ENCODE measurements at places on chromosomes 1 and 21.

DNA sequence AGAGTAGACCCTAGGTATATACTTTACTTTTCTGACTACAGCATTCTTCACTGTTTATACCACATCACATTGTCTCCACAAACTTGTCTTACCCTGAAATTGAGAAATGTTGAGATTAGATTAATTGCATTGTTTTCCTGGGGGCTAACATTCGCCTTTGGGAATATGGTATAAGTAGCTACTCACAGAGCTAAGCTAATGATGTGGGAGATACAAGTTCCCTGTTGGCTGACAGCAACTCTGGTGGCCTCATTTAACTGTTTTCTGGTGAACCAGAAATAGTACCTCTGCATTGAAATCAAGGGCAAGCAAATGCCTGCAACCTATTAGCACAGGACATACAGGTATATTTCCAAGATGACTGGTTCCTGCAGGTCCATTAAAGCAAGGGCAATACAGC is 13.2 kb upstream of the VCAM1 start:
- DNase-seq, result no peak

GRCh38 chr1:8966606-8967005 is 20.9 kb downstream of the CA6 start:
- no peak for DNase-seq

DNA sequence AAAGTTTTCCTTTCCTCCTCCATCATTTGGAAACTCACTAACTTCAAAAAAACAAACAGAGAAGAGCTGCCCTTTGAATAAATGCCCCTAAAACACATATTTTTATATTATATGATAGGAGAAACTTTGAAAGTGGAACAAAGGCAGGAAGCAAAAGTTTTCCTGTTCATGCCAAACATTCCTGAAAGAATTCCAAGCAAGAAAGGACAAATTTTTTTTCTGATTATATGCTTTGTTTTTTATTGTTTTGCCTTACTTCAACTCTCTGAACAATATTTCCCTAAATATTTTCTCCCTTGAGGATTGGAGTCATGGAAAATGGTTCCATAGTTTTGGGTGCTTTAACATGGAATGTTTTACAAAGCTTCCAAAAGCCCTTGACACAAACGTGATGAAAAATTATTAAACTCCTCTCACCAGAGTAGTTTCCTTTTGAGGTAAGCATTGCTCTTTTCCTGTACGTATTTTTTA is 638.5 kb upstream of the CAMK1G start:
- peak; percentile 60 for DNase-seq

DNA sequence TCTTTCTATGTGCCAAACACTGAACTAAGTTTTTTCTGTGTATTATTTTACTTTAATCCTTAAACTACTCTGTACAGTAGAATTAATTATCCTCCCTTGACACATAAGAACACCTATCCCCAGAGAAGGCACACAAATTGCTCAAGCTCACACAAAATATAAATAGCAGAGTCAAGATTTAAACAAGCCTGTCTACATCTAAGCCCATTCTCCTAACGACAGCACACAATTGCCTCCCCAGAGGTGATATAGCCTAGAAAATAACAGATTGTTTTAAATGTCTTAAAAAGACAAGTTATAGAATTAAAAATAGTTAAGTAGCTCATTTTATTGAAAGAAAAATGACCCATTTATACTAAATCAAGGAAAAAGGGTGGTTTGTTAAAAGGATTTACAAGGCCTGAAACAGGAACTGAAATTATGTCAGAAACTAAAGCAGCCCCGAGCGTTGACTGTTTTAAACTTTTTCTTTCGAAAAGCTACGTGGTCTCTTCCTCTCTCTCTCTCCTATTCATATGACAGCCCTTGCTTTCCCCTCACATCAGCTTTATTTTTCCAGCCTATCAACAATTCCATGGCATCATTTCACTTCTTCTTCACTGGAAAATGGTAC is 30.5 kb downstream of the TNFSF18 start:
- DNase-seq, result no peak

DNA sequence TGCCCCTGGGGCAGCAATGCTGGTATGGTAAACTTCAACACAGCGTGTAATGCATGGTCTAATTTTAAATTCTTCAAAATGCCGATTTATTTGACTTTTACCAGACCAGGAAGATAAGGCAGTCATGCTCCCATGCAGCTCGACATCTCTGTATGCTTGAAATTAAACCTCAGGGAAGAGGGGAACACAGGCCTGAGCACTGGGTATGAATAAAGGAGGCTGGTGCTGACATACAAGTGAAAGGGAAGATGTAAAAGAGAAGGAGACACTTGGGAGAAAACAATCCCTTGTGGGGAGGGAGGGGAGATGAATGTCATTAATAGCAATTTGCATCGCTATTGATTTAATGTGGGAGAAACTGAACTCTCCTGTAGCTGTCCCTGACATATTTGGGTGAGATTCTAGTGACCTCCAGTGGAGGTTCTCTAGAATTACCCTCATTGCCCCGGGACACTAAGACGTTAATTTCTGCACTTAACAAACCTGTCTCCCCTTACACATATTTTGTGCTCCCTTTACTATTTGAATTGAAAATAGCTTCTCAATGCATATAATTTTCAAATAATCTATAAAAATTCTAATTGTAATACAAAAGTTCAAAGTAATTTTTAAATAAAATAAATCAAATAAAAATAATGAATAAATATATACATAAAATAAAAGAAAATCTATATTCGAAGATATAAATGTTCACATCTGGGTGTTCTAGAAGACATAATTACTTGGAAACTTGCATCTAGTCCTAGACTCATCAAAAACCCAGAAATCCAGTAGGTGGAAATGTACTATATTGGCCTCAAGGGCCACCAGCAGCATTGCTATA is 283.1 kb downstream of the LMX1A start:
- DNase-seq, result peak; percentile 42

DNA sequence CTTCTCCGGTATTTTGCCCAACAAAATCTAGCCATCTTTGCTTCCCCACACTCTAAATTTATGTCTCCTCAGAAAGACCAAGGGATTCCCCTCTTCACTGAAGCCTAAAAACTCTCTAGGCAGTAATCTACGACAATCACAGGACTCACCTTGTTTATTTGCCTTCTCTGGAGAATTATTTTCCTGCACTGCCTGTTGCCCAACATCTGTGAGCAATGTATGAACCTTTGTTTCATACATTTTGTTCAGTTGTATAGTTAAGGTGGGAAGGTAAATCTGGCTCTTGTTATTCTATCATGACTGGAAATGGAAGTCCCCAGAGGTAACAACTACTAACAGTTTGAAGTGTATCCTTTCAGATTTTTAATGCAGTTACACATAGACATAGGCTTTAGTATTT is 2.2 kb downstream of the COPA start:
- DNase-seq, result no peak

DNA sequence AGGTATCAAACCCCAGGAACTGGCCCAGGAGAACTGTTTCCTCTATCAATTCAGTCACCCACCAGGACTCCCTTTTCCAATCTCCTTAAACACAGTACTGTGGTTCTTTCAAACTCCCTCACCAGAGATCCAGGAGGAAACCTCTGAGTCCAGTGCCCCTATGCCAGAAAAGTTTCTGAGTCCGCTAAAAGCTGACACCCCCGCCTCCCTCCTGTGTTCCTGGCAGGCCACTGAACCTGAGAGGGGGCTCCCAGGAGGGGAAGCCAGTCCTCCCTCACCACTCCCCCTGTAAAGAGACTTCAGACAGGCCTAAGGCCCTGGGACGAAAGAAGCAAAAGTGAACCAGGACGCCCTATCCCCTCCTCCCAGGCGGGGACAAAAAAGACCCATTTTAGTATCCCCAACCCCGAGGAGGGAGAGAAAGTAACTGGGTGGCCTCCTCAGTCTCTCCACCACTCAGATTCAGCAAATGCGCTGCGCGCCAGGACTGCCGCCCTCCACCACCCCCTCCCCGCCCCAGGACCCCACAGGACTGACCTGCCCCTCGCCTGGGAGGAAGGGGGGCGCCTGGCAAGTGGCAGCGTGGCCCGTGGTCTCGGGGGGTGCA is 624 bp downstream of the SLC41A1 start:
- no peak for DNase-seq

- DNase-seq, result no peak
Measured at GRCh38 chr1:84736944-84737343, 46.7 kb upstream of the SSX2IP start.

GRCh38 chr1:43879414-43879813 is 54.2 kb upstream of the ARTN start:
- no peak for DNase-seq

DNA sequence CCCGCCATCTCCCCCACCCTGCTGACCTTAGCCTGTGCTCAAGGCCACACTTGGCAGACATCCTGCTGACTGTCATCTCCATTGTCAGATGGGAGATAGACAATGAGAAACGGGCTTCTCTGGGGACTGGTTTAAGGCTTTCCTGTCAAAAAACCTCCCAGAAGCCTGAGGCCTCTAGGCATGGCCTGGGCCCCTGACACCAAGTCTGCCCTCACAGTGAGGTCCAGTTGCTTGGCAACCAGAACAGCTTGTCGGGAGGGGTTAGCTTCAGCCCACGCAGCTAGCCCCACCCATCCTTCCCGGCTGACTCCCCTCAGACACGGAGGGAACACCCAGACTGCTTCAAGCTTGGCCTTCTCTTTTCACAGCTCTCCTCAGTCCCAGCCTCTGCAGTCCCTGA is 11.0 kb downstream of the PLEKHA6 start:
- no peak for DNase-seq

- DNase-seq, result no peak
Measured at GRCh38 chr1:235887676-235888075, 21.0 kb upstream of the LYST start.

GRCh38 chr1:116997636-116998035 is 3.9 kb upstream of the CD101 start:
- no peak for DNase-seq

DNA sequence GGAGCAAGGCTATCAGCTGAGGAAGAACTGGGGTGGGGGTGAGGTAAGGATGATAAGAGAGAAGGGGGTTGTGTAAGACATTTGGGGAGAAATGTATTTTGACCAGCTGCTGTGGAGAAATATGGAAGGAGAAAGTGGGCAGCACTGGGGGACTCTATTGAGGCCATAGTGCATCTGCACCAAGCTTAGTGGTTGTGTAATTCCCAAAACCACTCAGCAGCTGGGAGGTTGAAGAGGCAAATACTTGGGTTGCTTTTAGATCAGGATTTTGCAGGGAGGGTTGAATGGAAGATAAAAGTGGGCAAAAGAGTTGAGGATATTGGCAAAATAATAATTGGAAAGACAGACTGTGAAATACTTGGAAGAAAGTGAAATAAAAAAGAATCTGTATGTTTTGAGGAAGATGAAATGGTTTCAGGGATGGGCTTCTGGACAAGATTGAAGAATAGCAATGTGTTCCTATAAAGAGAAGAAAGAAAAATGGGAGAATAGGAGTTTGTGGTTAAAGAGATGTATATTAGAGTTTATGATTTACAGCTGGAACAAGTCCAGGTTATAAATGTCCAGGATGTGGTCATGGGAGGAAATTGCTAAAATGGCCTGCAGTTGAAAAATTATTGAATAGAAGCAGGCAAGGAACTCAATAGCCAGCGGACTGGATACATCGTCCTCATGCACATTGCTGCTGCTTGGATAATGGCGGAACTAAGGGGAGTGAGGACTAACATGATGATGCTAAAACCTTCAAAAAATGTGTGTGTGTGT is 162.7 kb downstream of the DNM3 start:
- DNase-seq, result no peak

DNA sequence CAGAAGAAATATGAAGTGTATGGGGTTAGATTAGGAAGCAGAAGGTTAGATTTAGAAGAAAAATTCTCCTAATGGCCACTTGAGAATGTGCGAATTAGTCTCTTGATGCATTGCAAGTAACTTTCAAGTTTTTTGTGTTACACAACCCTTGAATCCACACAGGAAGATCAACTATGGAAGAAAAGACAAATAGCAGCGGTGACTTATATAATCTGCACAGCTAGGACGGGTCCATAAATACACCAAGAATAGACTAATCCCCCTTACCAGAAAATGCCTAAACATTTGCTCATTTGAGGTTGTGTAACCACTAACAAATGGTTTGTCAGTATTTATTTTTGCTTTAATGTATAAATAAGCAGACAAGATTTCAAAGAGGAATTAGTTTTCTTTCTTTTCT is 182.6 kb downstream of the TGFB2 start:
- no peak for DNase-seq

- DNase-seq, result no peak
Measured at GRCh38 chr1:230176871-230177411, 109.9 kb downstream of the GALNT2 start.

DNA sequence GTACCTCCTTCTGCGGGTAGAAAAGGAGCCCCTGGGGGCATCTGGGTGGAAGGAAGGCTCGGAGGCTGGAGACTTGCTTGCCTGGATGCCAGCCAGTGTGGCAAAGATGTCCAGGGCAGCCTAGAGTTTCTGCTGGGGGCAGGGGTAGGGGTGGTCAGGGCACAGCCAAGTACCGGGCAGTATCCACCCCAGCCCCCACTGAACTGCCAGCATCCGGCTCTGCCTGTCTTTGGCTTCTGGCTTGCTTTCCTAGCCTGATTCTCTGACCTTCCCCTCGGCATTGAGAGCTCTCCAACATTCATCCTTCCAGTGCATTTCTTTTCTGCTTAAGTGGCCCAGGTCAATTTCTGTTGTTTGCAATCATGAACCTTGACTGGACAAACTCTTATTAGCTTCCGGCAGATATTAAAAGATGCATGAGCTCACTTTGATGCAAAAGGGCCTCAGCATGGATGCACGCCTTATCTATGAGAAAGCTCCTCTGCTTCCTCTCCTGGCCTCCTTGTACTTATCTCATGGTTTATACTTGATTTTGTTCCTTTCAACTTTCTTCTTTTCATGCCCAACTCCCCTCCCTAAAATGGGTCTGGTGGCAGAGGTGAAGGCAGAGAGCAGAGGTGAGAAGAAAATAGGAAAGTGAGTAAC is 116.9 kb downstream of the HLCS start:
- no peak for DNase-seq

DNA sequence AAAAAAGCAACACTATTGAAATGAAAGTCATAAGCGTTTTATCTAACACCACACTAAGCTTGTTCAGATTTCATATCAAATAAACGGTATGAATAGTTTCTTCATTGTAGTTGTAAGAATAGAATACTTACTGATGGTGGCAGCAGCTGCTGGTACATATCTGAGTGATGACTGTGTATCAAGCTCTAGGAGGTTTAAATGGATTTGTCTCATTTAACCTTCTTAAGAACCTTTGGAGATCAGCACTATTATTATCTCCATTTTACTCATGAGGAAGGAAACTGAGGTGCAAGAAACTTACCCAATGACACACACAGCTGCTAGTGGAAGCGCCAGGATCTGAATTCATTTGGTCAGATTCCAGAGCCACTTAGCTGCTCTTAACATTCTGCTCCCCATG is 104.0 kb downstream of the EIF4G3 start:
- peak; percentile 57 for DNase-seq

DNA sequence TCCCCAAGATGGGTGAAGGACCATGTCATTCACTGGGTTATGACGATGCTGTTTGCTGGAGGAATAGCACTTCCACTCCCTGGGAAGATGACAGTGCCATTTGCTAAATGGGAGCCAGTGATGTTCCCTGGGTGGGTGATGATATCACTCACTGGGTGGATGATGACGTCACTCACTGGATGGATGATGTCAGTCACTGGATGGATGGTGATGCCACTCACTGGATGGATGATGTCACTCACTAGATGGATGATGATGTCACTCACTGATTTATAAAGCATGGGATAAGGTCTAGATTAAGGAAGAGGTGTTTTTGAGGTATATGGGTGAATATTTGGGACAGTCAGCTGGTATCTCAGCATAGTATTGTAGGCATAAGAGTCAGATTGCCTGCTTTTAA is 457.2 kb downstream of the AJAP1 start:
- DNase-seq, result no peak

GRCh38 chr1:37125295-37125694 is 91.0 kb upstream of the GRIK3 start:
- no peak for DNase-seq
